ENCODE measurements at places on chromosomes 7 and 10.

DNA sequence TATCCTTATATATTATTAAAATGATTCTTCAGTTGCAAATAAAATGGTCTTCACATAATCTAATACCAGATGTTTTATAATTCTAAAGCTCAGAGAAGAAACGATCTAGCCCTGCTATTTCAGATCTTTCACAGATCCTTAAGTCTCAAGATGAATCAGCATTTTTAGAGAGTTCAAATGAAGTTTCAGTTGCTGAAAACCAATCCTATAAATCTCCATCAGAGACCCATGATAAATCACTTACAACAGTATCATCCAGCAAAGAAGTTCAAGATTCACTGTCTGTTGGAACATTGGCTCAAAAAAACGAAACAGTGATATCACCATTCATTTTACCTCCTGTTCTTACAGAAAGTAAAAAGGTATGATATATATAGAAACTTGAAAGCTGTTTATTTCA is 137.0 kb downstream of the CCDC7 start:
- DNase-seq, result no peak

GRCh38 chr10:96978621-96979154 is 146.6 kb downstream of the LCOR start:
- no peak for DNase-seq

- DNase-seq, result no peak
These were observed 4.9 kb upstream of the ADIRF start for GRCh38 chr10:86963341-86963919.

- no peak for DNase-seq
These were observed 146.2 kb downstream of the ARHGAP22 start for GRCh38 chr10:48458662-48459048.

DNA sequence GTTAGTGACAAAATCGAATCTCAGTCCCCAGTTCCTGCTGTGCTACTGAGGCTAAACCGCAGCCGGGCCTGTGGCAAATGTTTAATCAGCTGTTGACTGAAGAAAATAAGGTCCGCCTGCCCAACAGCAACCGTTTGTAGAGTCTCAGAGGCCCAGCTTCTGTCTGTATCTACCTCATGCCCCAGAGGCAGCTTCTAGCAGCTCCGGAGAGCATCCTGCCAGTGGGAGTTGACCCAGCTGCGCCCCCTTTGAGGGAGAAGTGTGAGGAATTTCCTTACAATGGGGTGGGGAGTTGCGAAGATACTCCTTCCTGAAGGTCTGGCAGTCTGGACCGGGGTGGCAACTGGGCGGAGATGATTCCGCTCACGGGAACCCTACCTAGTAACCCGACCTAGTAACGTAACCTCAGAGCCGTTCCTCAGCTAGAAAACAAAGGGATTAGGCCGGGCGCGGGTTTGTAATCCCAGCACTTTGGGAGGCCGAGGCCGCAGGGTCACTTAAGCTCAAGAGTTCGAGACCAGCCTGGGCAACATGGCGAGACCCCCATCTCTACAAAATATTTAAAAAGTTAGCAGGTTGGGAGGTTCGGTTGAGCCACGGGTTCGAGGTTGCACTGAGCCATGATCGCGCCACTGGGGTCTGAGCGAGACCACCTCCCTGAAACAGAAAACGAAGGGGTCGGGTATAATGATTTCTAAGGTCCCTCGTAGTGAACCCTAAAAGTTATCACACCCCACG is 846 bp upstream of the ZNF775 start:
- DNase-seq, result peak; percentile 94

GRCh38 chr7:118104812-118105441 is 79.0 kb upstream of the LSM8 start:
- no peak for DNase-seq

DNA sequence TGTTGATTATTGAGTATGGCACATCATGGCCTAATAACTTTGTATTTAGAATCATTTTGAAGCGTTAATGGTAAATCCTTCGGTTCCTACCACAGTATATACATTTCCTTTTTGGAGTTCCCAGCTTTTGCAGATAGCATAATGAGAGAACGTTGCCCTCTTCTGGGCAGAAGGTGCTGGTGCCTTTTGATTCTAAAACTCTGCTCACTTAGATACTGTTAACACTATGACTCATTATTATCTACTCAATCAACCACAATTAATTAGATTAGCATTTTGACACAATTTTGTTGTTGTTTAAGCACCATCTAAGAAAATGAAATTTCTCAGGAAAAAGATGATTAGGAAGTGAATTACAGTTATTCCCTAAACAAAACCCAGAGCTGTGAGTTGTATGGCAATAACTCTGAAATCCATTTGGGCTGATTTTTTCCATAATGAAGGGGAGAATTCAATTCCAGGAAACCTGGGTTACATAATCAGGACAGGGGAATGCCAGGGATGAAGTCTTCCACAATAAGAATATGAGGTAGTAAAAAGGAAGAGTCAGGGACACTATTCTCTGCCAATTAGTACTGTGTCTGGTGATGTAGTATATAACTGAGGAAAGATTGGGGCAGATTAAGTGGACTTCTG is 11.5 kb upstream of the DLD start:
- DNase-seq, result peak; percentile 65

DNA sequence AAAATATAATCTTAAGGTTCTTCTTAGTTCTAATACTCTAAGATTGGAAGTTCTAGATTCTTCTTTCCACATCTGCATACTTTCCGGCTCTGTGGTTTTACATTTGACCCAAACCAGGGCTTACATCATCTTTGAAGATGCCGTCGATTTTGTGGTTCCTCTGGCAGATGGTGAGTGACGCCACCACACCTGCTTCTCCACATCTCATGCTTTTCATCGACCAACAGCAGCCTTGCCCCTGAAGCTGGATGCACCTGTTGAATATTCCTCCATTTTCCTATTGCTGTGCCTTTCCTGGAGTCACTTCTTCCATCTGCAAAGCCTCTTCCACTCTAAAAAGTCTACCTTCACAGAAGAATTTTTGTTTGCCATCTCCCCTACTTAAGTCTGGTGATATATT is 121.3 kb downstream of the PRKCQ start:
- DNase-seq, result no peak

- DNase-seq, result no peak
These were observed 94.3 kb upstream of the RHEB start for GRCh38 chr7:151614019-151614418.

- no peak for DNase-seq
These were observed 225.3 kb downstream of the KIF20B start for GRCh38 chr10:89926736-89927135.

DNA sequence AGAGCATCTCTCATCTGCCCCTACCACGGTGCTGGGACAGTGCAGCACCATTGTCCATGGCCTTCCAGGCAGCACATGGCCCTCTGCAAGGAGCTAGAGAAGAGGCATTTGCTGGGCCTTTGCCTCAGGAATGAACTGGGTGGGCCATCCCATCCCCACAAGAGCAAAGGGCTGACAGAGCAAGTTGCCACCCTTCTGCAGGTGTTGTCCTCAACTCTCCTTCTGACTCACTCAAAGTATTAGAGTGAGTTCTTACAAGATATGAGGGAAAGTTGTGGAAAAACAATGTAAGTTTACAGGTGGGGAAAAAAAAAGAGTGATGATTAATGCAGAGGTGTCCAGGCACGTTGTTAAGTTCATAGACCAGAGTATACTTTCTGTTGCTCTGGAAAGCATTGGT is 261.2 kb downstream of the SKIDA1 start:
- DNase-seq, result no peak

- DNase-seq, result no peak
These were observed 138.4 kb downstream of the MGMT start for GRCh38 chr10:129605266-129605985.

DNA sequence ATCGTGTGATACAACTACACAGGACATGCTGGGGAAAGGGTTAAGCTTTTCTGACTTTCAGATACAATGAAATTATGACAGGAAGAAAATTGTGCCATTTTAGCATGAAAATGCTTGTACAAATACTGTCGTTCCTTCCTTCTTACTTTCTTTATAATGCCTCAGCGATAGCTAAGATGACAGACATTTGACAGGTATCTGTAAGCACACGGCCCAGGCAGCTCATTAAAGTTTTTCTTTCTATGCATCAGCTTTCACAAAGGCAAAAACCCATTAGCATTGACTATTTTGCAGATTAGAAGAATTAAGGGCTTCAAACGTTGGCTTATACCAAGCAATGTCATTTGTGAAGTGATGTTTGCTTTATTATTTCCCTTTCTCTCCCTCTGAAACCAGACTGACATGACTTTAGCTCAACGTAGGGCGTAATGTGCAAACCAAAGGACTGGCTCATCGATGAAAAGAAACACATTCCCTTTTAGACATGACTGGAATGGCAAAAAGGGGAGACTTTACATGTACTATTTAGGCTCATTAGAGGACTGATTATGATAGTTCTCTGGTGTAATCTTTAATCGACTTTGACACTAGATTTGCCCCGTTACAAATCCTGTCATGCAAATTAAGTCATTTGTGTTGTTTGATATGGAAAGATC is 258.4 kb upstream of the SP8 start:
- no peak for DNase-seq

DNA sequence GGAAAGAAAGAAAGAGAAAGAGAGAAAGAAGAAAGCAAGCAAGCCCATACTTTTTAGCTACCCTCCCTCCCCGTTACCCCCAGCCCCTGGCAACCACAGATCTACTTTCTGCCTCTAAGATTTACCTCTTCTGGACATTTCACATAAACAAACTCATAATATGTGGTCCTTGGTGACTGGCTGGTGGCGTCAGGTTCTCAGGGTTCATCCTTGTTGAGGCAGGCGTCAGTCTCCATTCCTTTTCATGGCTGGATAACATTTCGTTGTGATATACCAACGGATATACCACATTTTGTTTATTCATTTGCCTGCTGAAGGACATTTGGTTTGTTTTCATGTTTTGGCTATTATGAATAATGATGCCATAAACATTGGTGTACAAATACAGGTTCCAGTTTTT is 30.5 kb downstream of the CDH23 start:
- DNase-seq, result no peak

- no peak for DNase-seq
These were observed 32.6 kb upstream of the AP5Z1 start for GRCh38 chr7:4742852-4743251.

GRCh38 chr10:128518000-128518399 is 391.8 kb upstream of the MKI67 start:
- no peak for DNase-seq

GRCh38 chr7:69598487-69599285 is 411 bp downstream of the AUTS2 start:
- peak; percentile 54 for DNase-seq

GRCh38 chr7:40753455-40753854 is 618.6 kb downstream of the SUGCT start:
- DNase-seq, result no peak

DNA sequence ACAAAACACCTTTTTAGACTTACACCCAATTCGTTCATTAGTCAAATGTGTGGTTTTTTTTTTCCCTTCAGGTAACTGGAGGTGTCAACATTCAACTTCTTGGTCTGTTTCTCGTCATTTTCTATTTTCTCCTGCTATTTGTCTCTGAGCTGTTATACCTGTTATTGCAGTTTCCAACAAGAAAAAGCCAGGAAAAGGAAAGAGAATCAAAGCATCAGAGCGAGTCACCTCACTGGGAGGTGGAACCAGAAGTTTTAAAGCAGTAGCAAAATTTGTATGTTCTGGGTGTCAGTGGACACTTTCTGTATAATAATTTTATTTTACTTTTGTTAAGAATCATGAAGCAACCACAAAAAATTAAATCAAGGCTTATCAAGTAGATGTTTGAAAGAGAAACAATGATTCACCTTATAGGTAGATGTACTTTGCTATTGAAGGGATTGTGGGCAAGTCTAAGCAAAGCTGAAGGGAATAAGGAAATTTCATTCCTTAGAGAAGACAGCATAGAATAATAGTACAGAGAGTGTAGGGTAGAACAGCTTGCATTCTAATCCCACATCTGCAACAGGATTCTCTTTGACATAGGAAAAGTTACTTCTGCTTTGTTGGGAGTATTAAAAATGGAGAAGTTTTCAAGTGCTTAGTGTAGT is 675.8 kb downstream of the PCDH15 start:
- DNase-seq, result no peak

- DNase-seq, result no peak
These were observed 43.7 kb downstream of the MKLN1 start for GRCh38 chr7:131371411-131371810.

DNA sequence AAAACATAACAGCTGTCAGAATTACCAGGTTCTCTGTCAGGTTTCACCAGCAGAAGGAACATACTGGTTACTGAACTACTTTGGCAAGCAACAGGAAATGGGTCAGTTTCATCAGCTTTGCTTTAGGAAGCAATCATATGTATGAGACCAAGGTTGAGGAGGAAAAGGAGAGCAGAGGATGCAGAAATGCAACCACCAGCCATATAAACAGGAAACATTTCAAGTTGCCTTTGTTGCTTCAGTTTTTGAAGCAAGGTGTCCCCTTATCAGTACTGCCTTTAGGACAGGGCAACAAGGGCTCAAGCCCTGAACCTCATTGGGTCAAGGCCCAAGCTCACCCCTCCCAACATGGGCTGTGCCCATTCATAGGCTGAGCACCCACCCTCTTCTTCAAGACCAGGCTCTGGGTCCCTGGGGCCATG is 10.2 kb downstream of the HIPK2 start:
- DNase-seq, result no peak

DNA sequence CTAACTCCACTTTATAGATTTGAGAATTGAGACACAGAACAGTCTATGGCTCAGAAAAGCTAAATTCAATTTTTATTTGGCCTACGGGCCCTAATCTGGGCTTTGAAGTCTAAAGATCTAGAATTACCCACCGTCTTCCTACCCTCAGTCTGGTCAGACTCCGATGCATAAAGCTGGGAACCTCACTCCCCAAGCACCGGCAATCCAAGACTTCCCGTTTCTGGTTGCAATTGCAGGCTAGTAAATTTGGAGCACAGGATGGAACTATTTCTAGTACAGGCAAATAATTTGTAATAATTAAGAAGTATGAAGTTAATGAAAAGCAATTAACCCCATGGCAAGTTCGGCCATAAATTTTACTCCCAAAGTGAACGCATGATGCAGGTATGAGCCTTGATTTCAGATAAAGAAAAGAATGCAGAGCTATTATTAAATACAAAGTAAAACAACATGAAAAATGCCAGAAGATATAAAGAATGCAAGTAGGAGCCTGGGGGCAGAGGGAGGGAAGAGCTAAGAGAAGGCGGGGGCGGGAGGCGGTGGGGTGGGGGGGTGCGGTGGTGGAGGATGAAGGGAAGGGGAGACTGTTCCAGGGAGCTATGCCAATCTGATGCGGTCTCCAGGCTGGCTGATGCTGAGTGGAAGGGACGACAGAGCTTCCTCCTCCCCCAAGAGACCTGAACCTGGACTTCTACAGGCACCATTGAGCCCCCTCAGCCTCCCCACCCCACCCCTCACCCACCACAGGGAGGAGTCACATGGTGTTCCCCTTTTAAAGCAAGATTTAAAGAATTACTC is 45.1 kb downstream of the BPGM start:
- no peak for DNase-seq

DNA sequence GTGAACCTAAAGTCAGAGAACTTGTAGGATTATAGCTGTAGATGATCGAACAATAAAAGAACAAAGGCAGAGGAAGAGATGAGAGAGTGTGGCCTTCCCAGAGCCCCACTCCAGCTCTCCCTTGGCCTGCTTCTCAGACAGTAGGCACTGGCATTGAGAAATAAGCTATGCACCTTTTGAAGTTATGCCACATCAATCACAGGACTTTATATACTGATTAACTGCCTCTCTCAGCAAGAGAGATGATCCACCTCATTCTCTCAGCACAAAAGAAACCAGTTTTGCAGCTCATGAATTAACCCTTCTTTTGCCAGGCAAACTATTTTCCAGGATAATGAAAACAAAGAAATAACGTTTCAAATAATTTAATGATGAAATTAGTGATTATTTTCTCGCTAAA is 22.0 kb upstream of the CTTNBP2 start:
- no peak for DNase-seq
